Stimulated activated CD8-positive, alpha-beta memory T cell treated with anti-CD3 and anti-CD28 coated beads, Interleukin-7, amount 100 ng/mL, for 1 hour (primary cell): ENCODE measurements at places on chromosomes 13 and 19.

GRCh38 chr19:12841094-12841493 lies 2.8 kb downstream of the MAST1 start:
- no peak for DNase-seq

GRCh38 chr13:81713201-81713600 lies 1372.3 kb upstream of the SPRY2 start:
- DNase-seq: no peak

- no peak for DNase-seq
These were observed 932 bp upstream of the ZNF486 start for GRCh38 chr19:20165971-20166592.

DNA sequence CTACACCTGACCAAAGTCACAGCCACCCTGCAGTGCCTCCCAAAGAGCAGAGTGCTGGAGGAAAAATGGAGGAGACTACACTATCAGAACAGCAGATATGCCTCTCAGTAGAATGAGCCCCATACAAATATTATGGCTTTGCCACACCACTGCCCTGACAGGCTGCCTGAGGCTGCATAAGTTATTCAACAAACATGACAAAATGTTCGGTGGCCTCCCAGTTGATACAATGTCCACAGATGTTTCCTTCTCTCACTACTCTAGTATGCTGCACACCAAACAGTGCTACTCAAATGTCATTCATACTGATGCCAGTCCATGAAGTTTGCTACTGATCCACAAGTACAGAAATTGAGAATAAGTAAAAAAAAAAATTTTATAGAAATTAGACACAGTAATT lies 41.0 kb downstream of the N4BP2L2 start:
- no peak for DNase-seq

GRCh38 chr19:17872251-17873001 lies 681 bp downstream of the SLC5A5 start:
- no peak for DNase-seq

GRCh38 chr13:99059498-99060075 lies 81.7 kb upstream of the DOCK9 start:
- no peak for DNase-seq

DNA sequence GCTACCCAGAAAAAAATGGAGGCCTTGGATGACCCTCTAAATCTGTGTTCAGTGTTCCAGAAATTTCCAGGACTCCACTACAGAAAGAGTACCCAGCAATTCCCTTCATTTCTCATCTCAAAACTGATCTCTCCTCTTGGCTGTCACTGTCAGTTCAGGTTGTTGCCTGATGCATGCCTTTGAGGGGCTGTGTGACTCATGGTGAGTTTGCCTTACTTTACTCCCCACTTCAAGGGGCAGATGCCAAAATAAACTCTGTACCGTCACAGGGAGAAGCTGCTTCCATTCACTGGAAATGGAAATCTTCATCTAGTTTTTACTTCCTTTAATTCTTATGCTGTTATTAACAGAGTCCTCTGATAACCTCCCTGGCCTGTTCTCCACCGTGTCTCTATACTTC lies 1075.0 kb downstream of the DIAPH3 start:
- no peak for DNase-seq

GRCh38 chr13:104831831-104832230 lies 1703.6 kb downstream of the EFNB2 start:
- no peak for DNase-seq

DNA sequence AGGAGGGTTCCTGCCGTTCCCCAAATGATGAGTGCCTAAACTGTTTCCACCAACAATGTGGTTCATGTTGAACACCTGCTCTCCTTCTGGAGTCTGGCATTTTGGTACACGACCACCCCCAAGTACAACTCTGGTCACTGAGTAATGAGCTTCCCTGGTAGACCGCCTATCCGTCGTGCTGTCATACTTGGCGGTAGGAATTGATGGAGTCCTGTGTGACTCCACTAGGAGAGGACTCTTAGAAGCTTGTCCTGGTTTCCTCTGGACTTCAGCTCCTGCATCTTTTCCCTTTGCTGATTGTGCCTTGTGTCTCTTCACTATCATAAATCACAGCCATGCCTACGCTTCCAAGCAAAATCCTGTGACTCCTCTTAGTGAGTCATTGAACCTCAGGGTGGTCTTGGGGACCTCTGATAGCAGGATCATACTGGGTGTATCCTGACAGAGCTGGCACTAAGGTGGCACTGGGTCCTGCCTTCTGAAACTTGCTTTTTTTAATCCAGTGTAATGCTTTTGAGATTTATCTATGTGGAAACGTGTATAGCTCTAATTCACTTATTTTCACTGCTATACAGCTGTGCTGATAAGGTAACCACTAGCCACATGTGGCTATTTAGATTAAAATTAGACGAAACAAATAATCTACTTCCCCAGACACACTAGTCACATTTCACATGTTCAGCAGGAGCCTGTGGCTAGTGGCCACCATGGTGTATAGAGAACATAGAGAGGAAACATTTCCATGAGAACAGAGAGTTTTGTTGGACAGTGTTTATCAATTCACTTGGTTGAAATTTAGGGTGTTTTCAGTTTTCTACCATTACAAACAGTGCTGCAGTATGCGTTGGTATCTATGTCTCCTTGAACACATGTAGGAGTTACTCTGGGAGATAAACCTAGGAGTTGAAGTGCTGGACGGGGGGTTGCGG lies 6.1 kb upstream of the ASF1B start:
- DNase-seq: no peak

DNA sequence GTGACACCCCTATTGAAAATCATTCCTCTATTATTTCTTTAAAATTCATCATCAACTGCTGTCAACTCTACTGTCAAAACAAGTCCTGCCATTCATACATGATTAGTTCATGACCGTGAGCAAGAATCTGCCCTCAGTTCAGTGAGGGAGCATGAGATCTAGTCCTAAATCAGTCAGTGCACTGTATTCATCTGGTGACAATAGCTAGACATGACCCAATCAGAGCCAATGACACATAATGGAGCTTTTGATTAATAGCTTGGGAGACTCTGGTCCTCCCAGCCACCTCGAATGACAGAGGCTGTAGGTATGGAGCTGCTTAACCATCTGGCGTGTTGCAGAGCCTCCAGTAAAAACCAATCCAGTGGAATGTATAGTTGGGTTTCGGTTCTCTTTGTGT lies 46.9 kb upstream of the ARGLU1 start:
- DNase-seq: no peak

GRCh38 chr13:113164492-113164891 lies 6.0 kb downstream of the PROZ start:
- no peak for DNase-seq

- DNase-seq: no peak
These were observed 58.9 kb upstream of the TM9SF2 start for GRCh38 chr13:99442273-99442895.

GRCh38 chr19:42465827-42466280 lies 23.1 kb upstream of the CXCL17 start:
- DNase-seq: no peak

- no peak for DNase-seq
These were observed 53.0 kb upstream of the FBXL3 start for GRCh38 chr13:77079902-77080413.
